ENCODE measurements at places on chromosomes 6 and 20. TPM values are rescaled to one million over a fixed set of nuclear protein-coding genes. Genes with fewer than 3 reads are reported as not detected.

DNA sequence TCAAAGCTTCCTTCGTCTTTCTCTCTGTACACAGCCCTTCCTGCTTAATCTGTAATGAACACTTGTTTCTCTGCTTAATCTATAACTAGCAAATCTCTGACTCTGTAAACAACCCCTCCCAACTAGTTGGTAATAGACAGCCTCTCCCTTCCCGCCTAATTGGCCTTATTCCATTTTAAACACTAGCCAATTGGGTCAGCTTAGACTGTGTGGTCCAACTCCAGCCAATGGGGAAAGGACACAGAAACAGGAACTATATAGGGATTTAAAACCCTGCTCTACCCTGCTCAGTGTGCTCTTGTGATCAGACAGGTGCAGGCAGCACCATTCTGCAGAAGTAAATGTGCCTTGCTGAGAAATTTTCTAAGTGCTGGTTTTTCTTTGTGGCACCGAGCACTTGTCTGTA lies 18.5 kb downstream of the CHD6 start:
- no peak for DNase-seq

DNA sequence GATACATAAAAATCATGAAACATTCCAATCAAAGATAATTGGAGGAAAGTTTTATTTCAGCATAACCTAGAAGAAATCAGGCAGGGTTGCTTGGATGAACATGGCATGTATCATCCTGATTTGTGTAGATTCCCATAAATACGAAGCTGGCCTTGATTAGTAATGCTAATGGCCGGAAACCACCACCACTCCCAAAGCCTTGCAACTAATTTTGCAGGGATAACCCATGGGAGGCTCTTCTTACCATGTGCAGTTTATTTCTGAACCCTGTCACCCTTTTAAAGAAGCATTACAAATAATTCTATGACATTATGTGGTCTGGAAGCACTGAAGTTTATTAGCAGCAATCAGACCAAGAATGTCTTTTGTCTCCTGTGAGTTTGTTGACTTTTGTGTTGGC lies 80.8 kb downstream of the AIG1 start:
- DNase-seq: no peak

DNA sequence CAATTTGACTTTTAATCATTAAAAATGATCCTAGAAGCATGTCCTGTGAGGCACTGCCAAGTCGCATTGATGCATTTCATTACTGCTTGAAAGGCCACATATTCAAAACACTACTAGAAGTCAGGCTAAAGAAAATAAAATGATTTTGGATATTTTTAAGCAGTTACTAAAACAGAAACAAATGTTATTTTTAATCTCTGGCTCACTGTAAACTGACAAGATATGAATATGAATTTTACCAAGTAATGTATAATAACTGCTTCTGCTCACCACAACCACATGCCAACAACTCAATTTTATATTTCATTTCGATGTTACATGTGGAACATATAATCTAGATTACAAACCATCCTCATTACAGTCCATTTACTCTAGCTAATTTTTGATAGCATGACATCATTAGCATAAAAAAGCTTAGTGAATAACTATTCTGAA lies 90.6 kb downstream of the ATXN1 start:
- no peak for DNase-seq

The TFAP2C gene
- not detected for total RNA-seq
